H7 (cell line): ENCODE measurements at places on chromosomes 6 and 20.

DNA sequence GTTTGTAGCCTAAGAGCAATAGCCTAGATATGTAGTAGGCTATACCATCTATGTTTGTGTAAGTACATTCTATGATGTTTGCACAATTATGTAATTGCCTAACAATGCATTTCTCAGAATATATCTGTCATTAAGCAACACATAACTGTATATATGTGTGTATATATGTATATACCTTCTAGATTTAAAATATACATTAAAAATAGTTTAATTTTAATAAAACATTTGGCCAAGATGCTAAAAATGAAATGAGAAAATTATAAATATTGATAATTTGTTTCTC is 20.6 kb downstream of the SESN1 start:
- DNase-seq, result no peak

DNA sequence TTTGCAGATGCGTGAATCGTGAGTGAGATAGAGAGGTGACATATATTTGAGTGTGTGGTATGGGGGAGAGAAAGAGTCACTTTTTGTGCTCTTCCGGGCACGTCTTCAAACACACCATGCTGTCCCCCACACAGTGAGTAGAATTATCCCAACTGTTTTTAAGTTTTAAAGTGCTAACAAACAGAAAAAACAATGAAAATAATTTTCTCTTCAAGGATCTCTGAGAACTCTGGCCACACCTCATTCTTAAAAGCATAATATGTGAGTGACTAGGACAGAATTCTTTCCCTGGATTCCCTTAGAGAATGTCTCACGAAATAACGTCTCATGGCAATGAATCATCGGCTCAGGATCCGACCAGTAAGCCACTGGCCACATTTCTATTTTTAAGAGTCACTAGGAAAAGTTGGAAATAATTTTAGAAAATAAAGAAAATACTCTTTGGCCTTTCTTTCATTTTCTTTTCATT is 235.7 kb upstream of the ZNF217 start:
- no peak for DNase-seq

GRCh38 chr6:111119571-111120329 is 32.4 kb downstream of the SLC16A10 start:
- DNase-seq, result no peak

GRCh38 chr6:21489826-21490225 is 103.7 kb upstream of the SOX4 start:
- no peak for DNase-seq

DNA sequence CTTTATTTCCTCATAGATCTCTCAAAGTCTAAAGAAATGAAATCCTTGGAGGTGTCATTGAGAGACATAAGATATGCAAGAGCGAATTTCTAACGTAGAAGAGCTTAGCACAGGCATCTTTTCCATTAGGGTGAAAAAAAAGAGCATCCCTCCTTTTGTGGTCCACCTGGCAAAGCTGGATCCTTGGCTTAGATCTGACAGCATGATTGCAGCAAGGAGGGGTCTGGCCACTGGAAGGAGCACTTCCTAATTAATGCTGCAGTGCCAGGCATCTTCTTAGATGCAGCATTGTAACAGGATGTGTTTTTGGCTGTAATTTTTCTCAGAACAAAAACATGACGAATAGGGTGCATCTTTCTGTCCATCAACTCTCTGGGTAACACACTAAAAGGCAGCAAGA is 60.1 kb upstream of the TFAP2D start:
- DNase-seq, result peak; percentile 6

GRCh38 chr20:44576297-44576696 is 6.1 kb upstream of the PKIG start:
- DNase-seq, result no peak

GRCh38 chr20:38402816-38403215 is 32.3 kb downstream of the SNHG17 start:
- no peak for DNase-seq

DNA sequence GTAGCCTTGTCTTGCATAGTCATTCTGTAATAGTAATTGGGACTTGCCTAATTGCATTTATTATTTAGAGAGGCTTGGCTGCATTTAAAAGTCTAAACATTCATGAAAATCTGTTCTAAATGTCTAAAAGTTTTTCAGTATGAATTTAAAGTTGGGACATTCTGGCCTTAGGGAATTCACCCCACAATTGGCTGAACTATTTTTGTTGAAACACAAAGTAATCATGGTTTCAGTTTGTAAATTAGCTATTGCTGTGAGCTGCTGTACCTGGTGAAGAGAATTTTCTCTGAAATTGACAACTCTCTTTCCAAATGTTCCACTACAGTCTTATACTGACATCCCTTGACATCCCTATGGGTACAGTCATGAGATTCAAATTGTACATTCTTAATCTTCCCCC is 253.0 kb downstream of the FARS2 start:
- no peak for DNase-seq

DNA sequence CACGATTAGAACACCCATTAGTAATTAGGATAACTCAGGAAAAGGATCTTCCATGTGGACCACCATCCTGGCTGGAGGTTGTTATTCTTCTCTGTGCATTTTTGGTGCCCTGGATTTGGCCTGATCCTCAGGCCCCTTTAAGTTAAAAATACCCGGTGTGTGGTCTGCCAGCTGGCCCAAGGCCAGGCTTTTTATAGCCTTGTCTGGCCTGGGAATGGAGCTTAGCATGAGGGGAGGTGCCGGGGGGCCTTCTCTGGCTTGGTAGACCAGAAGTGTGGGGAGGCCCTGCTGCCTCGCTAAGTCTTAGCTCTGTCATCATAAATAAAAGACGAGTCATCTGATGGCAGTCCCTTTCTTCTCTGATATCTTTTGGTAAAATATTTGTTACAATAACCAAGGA is 71.4 kb downstream of the ARID1B start:
- DNase-seq, result no peak

DNA sequence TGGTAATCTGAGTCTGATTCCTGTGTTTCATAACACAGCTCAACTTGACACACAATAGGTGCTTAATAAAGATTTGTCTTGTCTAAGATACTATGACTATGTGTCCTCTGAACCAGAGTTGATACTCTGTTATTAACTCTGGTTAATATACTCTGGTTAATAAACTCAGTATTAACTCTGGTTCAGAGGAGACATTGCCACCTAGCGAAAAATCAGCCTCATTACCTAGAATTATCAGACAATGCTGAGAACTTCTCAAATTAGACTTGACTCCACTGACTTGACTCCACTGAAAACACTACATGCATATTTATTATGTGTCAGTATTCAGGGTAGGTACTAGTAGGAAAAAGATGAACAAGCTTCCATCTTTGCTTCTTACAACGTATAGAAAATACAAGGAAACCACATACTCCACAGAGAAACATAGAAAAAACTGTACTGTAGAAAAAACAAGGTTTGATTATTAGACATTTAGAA is 73.9 kb downstream of the AHI1 start:
- DNase-seq, result peak; percentile 4

DNA sequence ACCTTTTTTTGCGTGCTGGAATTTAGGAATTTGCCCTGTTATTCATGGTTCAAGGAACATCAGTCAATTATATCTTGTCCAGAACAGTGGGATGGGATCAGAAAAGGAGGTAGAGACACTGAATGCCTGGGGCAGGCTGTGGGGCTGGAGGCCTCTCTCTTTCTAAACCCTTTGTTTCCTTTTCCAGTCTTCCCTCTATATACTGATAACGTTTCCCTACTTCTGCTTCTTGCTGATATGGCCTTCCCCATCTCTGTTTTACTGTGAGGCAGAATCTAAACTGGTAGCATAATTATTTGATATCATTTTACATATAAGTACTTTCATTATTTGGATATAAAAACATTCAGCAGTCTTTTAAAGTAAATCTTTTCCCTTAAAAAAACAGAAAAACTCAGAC is 67.5 kb downstream of the DNAH8 start:
- DNase-seq, result no peak

- DNase-seq, result no peak
Observed at GRCh38 chr20:43789593-43789992, 62.8 kb upstream of the GTSF1L start.

DNA sequence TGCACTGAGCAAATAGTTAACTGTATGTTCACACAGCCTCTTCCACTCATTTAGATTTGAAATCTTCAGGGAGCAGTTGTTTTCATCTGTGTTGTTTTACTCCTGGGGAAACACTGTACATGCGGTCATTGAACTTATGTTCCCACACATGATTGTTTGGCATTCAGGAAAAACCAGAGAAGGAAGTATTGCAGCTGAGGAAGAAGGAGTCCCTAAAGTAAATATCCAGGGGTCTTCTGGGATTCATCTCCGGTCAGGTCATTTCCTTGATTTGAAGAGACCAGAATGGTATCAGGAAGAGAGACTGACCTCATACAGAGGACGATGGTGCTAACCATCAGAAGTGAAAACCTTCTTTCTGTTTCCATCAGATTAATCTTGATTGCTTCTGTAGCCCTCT is 52.5 kb downstream of the DCBLD1 start:
- DNase-seq, result no peak

- DNase-seq, result no peak
Observed at GRCh38 chr20:19750907-19751636, 7.0 kb upstream of the RIN2 start.

GRCh38 chr6:50096296-50096695 is 46.6 kb upstream of the DEFB112 start:
- no peak for DNase-seq

- DNase-seq, result no peak
Observed at GRCh38 chr6:18507018-18507415, 119.9 kb downstream of the RNF144B start.

DNA sequence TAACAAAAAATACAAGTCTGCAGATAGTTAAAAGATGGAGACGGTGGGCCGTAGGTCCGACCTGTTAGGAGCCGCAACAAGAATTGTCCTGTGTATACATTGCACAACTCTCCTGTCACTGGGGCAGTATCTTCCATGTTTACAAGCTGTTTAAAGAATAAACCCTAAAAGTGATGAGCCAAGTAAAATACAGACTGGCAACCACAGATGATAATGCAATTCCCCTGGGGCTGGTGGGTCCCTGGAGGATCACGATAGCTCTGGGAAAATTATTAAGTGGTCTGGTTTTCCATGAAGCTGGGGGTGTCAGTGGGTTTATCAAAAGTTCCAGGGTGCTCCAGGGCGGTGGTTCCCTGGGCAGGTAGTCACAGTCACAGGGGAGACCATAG is 8.1 kb upstream of the FAM50B start:
- DNase-seq, result peak; percentile 1

DNA sequence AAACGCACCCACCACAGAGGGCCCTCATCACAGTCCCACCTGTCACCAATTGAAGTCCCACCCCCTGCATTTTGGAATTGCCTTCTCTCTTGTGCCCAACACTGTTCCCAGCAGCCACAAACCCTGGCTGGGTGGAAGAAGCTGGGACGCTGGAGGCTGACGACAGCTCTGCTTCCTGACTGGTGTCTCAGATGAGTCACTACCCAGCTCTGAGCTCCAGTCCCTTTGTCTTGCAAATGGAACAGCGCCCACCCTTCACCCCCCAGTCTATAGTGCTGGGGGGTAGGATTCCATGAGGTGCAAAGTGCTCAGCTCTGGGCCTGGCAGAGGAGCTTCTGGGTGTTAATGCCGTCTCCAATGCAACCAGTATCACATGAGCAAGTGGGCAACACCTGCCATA is 85.3 kb downstream of the DLGAP4 start:
- DNase-seq, result peak; percentile 71

DNA sequence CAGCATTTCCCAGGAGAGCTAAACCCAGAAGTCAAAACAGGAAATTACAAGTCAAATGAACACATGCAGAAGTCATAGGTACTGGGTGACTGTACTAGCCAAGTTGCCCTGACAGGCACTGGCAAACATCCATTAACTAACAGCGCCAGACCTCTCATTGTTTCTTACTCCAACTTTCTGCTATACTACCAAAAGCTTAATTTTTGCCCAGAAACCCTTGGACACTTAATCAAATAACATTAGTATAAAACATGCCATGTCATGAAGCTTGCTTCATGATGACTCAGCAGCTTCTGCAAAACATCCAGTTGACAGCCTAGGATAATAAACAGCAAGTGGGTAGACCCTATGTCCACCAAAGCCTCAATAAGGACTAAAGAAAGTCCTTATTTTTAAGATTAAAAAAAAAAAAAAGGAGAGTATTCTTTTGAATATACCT is 3.5 kb downstream of the NUP153 start:
- DNase-seq, result no peak

DNA sequence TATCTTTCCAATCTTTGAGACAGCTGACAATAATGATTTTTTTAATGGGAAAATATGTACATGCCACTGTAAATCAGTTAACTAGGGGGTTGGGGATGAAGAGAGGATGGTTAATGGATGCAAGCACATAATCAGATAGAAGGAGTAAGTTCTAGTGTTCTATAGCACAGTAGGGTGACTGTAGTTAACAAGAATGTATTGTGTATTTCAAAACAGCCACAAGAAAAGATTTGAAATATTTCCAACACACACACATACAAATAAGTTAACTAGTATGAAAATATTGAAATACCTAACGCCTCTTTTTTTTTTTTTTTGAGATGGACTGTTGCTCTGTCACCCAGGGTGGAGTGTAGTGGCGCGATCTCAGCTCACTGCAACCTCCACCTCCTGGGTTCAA is 153.4 kb upstream of the SALL4 start:
- no peak for DNase-seq

DNA sequence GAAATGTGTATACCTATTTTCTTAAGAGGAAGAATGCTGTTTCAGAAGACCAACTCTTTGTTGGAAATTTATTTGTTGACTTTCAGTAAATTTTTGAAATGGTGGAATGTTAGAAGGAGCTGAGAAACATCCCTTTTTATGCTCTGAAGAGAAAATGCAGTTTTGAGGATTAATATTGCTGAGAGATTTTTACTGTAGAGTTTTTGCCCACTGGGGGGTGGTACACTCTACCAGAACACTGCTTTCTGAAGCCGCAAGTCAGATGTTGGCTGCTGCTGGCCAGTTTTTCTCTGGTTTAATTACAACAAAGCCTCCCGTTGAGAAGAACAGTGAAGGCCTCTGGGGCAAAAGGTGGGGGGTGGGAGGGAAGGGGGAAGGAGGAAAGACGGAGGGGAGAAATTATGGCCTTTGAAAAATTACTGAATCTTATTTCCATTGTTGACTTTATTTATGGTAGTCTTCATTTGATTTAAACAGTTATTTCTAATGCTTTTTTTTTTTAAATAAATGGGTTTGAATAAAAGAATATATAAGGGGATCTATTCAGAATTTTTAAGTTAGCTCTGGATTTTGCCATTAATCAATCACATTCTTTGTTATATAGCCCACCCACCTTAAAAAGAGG is 3.0 kb downstream of the FLRT3 start:
- DNase-seq, result peak; percentile 15

DNA sequence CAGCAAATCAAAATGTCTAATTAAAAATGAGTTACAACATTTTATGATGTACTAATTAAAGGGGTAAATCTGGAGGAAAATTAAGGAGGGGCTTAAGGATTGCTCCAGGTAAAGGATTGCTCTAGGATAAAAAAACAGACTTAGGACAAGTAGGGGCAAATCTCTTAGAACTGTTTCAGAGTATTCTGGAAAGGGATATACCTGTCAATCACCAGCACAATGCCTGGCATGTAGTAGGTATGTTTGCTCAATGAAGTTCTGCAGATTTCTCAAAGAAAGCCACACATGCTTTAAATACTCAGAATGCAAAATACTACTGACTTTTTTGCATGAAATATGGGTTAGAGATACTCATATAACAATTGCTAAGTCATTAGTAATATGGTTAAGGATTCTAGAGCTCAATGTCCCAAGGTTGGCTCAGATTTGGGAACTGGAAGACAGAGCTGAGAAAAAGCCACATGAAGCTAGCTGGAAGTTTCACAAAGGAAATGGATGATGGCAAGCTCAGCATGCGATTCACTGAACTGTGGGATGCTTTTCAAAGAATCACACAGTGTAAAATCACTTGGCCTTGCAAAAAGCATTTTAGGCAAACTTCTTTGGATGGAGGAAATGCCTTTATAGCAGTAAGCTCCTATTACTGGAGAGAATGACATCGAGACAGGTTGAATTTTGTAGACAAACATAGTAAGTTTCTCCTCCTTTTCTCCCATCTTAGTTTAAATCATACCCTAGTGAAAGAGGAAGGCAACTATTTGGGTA is 72.8 kb downstream of the MAP3K5 start:
- DNase-seq, result no peak
